ENCODE measurements at places on chromosomes 7 and 10.

- no peak for DNase-seq
These were observed 16.9 kb downstream of the ZNF713 start for GRCh38 chr7:55903985-55904759.

- DNase-seq, result no peak
These were observed 49.8 kb downstream of the KLF6 start for GRCh38 chr10:3735175-3735574.

GRCh38 chr7:140585333-140585732, 55.3 kb downstream of the DENND2A start:
- no peak for DNase-seq

GRCh38 chr7:120462991-120463390, 190.0 kb downstream of the KCND2 start:
- no peak for DNase-seq

DNA sequence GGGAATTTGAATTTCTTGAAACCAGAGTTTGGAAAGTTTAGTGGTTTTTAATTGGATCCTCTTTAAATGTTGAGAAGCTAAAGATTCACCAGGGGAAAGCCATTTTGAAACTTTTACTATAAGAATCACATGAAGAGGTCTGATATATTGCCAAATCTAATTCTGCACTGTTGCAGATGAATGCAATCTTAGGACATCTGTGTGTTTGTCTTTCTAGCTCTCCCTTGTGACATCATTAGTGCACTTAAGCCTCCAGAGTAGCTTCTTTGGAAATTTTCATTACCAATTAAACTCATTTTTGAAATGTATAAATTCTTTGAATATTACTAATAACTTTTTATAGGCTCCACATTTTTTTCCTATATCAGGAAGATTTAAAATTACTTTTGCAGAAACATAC, 160.2 kb downstream of the BICC1 start:
- DNase-seq, result no peak

- DNase-seq, result no peak
These were observed 16.7 kb upstream of the DMBT1 start for GRCh38 chr10:122543676-122544445.

DNA sequence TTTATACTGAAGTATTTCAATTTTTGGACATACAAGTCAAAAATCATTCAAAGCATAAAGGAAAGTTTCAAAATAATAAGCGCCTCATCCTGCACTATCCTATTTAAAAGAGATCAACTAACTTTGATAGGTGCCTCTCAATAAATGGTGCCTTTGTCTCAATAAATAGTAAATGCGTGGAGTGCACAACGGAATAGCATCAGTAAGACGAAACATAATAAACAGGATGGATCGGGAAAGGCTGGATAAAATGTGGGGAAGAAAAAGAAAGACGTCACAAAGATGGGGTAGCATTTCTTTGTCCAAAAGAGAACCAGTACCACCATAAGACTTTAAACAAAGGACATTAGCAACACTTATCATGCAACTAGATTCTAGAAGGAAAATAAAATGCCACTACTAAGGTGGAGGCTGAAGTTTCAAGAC, 571 bp upstream of the PRKAR2B start:
- no peak for DNase-seq

GRCh38 chr7:121304102-121304658, 24.6 kb upstream of the WNT16 start:
- no peak for DNase-seq

GRCh38 chr7:2573761-2574160, 15.0 kb downstream of the IQCE start:
- no peak for DNase-seq

GRCh38 chr7:71026680-71027079, 105.3 kb upstream of the GALNT17 start:
- DNase-seq, result no peak

DNA sequence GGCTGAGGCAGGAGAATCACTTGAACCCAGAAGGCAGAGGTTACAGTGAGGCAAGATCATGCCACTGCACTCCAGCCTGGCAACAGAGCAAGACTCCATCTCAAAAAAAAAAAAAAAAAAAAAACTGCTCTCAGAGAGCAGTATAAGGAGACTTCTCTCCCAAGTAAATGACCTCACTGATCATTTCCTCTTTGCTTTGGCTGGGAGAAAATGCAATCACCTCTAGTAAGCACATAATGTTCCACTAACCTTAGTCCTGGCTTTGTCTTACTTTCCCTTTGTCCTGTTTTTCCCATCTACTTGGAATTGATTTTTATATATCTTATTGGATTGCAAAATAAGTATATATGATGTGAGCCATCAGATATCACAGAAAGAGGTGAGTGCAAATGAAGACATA, 2.5 kb downstream of the SLC25A13 start:
- DNase-seq, result no peak

- no peak for DNase-seq
These were observed 304.1 kb downstream of the GRM8 start for GRCh38 chr7:126948664-126949063.

- no peak for DNase-seq
These were observed 49.6 kb downstream of the PDE1C start for GRCh38 chr7:32020551-32021159.

DNA sequence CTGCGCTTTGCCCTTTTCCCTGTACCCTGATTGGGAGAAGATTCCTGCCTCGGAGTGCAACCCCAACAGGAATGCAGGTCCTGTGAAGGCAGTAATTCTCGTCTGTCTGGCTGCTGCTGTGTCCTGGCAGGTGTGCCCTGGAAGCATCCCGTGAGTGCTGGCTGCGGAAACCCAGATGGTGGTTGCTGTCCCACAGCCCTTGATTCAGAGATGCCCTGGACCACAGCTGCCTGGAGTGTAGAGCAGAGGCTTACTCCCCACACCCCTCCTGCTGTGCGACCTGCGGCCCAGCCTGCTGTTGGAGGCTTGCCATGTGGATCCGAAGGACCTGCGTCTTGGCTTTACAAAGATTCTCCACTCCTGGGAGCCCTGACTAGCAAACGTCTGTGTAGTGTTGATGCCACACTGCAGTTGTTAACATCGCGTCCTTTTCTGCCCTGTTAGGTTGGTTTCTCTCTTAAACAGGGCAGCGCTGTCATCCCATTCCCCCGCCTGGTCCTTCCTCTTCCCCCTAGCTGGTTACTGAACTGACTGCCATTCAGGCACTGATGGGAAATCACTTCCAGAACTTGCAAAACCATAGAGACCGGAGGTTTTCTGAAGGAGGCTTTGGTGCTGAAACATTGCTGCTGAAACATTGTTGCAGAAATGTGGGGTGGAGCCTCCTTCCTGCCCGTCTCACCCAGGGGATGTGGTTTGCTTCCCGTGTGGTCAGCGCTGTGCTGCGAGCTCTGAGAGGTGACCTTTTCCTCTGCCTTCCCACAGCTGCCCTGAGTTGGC, 53.3 kb downstream of the DNAJB6 start:
- peak; percentile 75 for DNase-seq

GRCh38 chr10:37619336-37619735, 238.1 kb downstream of the ZNF248 start:
- no peak for DNase-seq

DNA sequence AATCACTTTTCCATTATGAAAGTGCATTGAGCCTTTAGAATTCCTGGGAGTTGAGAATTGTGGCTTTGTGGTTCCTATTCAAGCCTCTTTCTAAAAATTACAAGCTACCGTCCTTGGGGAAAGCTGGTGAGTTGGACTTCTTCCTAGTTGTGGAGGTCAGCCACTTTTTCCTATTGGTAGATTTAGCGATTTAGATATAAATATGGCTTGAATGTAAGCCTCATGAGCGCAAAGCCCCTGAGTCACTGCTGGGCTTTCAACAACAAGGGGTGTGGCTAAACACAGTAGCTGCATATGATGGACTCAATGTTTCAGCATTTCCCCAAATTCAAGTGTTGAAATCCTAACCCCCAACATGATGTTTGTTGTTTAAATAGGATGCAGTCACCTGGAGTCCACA, 150.0 kb upstream of the IGFBP3 start:
- DNase-seq, result no peak

- DNase-seq, result no peak
These were observed 35.4 kb downstream of the CDK13 start for GRCh38 chr7:39985398-39985918.

DNA sequence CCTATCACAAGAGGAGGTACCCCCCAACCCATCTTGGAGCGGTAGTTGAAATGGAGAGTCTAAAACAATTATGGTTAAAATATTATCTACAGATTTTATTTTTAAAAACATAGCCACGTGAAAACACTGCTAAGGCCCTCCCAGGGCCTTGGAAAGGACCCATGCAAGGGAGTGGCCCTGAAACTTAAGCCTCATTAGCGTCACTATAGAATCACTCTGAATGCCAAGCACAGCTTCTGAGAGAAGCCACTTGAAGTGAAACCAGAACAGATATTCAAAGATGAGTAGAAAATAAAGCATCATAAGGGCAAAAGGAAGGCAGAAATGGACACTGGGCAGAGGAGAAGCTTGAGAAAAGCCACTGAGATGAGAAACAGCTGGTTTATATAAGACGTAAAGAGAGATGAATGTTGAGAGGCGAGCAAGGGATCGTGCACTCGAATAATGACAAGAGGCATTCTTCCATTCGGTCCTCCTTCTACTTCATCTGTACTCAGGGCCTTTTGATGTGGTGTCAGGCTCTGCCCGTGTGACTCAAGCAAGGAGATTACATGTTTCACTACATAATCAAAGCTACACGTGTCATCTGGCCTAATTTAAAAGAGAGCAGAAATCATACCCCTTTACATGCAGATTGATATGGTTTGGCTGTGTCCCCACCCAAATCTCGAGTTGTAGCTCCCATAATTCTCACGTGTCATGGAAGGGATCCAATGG, 33.4 kb upstream of the SLC39A12 start:
- DNase-seq, result no peak

DNA sequence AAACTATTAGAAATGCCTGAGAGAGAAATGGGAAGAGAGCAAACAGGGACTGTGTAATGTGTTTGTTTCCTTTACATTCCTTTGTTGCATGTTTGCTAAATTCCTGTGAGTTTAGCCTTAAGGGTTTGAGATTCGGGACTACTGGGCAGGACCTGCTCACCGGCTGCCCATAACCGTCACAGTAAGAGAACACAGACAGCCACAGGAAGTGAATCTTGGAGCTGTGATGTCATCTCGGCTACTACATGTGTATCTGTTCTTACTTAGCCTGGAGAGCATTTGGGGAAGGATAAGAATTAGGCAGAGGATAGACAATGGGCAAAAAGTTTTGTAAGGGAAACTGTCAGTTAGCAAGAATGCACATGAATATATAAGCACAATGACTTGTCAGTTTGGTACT, 485.1 kb upstream of the KLF6 start:
- no peak for DNase-seq

- DNase-seq, result no peak
These were observed 48.9 kb downstream of the PUS7 start for GRCh38 chr7:105473163-105473562.

GRCh38 chr7:140623980-140624379, 16.6 kb downstream of the DENND2A start:
- DNase-seq, result no peak

- no peak for DNase-seq
These were observed 35.9 kb downstream of the LRRC4 start for GRCh38 chr7:127995156-127995880.

- no peak for DNase-seq
These were observed 107.7 kb upstream of the EEPD1 start for GRCh38 chr7:36045326-36045725.

GRCh38 chr10:73423309-73423708, 9.5 kb upstream of the ANXA7 start:
- no peak for DNase-seq

GRCh38 chr10:91036807-91037411, 116.0 kb upstream of the ANKRD1 start:
- DNase-seq, result no peak

- DNase-seq, result no peak
These were observed 181.7 kb downstream of the PTEN start for GRCh38 chr10:88045096-88045495.

DNA sequence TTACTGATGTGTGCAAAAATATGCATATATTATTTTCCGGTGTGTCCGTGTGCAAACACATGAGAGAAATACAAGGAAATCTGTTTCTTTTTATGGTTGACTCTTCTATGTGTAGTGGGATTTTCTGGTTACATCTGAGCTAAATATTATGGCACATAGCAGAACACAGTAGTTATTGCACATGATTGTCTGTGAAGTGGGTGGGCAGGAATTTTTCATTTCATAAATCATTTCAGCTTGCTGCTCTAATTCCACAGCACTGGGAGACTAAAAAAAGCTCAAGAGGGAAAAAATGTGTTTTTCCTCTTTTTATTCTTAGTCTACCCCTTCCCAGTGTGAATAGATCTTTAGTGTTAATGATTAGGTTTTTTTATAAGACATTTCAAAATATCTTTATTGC, 197.9 kb downstream of the MBL2 start:
- no peak for DNase-seq

DNA sequence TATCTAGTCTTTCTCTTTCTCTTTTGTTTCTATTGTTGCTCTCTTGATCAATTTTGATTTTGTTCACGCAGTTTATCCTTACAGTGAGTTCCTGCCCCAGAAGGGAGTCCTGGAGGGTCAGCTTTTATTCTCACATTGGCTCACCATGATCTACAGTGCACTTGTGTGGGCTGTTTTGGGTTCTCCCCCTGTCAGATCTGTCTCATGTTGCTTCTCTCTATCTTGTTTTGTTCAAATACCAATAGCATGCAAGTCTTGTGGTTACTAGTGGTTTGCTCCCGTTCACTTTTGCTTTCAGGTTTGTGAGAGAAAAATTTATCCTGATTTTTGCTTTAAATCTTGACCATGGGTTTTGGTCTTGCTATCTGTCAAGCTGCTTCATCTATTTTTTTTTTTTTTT, 74.3 kb downstream of the PTN start:
- no peak for DNase-seq

- no peak for DNase-seq
These were observed 4.8 kb downstream of the FAM241B start for GRCh38 chr10:69634759-69635425.

DNA sequence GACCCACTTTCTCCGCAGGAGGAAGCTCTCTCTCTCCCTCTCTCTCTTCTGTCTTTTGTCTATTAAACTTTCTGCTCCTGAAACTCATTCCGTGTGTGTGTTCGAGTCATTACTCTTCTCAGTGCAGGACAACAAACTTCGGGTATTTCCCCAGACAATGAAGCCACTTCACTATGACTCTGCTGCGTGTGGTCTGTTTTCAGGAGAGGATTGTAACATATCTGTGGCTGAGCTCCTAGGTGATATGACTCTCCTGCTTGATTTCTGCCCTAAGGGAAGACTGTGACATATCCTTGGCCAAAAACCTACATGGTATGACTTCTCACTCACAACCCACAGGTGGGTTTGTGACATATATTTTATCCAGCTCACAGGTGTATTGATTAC, 39.9 kb upstream of the ZNF107 start:
- no peak for DNase-seq

GRCh38 chr7:126843336-126843735, 409.4 kb downstream of the GRM8 start:
- no peak for DNase-seq

All from T-helper 1 cell (primary cell).